ENCODE measurements at places on chromosomes 12 and 14.

DNA sequence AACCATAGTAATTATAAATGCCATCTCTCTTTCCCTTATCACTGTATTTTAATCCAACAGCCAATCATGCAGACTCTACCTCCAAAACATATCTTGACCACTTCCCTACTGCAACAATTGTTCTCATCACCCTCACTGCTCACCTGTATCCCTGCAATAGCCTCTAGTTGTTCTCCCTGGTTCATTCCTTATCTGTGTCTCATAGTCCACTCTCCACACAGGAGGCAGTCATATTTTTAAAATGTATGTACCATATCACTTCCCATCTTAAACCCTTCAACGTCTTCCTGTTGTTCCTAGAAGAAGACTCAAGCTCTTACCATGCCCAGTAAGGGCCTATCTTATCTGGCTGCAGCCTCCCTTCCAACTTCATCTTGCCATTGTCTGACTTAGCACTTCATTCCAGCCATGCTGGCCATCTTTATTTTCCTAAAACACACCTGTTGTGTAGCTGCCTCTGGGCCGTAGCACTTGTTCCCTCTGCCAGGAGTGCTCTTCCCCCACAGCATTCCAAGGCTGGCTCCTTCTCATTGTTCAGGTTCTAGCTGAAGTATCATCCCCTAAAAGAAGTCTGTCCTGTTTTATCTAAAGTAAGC is 27.8 kb upstream of the BHLHE41 start:
- no peak for DNase-seq

DNA sequence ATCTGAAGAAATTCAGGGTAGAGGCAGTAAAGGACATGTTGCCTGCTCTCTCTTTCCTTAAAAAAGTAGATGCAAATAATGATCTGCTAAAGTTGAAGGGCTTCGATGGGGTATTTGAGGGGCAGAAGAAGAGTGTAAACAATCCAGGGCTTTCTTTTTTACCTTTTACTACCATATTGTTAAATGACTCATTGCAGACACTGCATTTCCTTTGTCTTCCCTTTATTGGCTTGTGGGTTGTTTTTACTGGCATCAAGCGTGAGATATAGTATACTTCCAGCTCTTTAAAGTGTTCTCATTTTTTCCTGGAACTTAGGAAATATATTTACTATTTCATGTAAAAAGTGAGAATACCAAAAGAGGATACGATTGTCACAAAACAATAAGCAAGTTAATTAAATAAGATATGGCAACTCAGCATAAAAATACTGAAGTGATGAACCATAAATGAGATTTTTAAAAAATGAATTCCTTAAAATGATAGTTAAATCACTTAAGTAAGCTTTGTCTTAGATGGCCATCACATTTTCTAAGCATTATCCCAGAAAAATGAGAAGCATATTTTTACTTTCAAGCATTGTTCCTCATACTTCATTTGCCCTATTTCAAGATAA is 72.3 kb upstream of the KRAS start:
- DNase-seq = no peak

DNA sequence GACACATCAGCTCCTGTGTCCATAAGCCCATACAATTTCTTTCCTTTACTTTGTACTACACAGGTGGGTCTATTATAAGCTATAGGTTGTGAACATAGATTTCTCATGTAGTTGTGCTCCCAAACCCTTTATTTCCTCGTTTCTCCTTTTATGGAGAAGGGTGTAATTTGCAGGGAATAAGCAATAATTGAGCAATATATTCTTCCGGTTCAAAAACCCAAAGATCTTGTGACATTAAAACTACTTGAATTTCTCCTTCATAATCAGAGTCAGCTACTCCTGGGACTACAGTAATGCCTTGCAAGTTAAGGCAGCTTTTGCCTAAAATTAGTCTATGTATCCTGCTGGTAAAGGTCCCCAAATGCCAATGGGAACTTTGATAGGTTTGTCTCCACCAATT is 19.1 kb upstream of the MAPKAPK5 start:
- no peak for DNase-seq

DNA sequence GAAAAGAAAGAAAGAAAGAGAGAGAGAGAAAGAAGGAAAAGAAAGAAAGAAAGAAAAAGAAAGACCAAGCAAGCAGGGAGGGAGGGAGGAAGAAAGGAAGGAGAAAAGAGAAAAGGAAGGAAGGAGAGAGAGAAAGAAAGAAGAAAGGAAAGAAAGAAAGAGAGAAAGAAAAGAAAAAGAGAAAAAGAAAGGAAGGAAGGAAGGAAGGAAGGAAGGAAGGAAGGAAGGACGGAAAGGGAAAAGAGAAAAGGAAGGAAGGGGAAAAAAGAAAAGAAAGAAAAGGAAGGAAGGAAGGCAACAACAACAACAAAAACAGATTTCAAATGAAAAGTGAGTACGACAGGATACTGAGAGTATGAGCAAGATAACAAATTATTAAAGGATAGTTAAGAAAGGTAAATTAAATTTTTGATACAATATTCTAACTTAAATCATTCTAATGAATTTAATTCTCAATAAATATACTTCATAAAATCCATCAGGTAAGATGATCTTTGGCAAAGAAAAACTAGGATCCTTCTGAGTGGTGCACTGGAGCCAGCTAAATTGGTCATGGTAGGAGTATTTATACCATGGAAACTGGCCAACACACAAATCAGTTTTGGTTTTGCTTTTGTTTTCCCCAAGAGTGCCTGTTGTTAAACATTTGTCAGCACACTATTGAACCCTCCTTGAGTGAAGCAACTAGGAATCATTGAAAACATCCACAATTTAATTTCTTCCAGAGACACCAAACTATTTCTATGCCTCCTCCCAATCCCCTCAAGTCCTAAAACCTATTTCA is 56.1 kb upstream of the DYRK2 start:
- no peak for DNase-seq

DNA sequence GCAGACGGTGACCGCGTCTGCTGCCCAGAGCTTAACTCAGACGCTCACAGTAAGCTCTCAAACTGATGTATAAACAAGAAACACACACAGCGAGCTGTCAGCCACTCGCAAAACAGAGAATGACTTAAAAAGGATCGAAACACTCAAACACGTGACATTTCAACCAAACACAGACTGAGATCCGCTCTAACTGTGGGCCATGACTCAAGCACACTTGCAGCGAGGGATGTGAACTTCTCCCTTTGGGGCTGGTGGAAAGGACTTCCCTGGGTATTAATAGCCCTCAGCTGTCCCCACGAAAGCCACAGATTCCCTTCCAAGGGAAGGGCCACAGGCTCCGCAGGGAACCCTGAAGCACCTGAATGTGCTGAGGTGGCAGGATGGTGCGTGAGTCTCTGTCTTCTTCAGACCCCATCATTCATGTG is 29.1 kb downstream of the CCDC88C start:
- DNase-seq = no peak

DNA sequence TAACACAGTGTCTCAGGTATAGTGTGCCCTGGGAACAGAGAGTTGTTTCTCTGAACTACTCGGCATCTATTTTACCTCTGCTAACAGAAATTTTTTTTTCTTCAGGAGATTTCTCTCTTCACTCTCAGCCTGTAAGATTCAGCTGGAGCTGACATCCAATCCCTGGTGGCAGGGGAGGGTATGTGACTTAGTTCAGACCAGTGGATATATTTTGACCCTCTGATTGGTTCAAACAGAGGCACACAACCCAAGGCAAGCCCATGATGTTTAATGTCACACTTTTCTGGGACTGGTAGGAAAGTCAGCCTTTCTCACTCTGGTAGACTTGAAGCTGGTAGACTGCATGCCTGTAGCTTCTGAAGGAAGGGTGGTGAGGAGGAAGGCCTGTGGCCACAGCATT is 147.9 kb downstream of the HMGA2 start:
- no peak for DNase-seq

GRCh38 chr12:101238800-101239329 is 28.8 kb upstream of the SLC5A8 start:
- DNase-seq = no peak

GRCh38 chr12:99611599-99611998 is 36.0 kb upstream of the GARIN6 start:
- no peak for DNase-seq

DNA sequence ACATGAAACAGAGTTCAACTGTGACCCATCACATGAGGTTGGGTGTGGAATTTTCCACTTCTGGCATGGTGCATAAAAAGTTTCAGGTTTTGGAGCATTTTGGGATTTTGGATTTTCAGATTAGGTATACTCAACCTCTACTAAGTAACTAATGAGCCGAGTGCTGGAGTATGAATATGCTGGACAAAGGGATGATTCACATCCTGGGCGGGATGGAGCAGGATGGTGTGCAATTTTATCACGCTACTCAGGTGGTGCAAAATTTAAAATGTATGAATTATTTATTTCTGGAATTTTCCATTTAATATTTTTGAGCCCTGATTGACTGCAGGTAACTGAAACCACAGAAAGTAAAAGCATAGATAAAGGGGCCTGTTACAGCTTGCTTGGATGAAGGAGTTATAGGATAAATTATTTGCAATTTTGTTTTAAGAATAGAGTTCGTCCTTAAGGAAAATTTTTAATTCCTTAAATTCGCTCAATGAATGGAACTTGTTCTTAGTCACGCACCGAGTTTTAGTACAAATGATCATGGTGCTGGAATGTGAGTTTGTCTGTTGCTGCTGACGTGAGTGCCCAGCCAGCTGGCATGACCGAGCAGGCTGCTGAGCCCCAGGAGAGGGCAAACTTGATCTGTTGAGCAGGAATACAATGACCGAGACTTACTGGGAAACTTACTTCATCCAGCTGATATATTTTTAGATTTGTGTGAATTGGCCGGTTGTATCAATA is 176.3 kb downstream of the ESR2 start:
- no peak for DNase-seq

GRCh38 chr14:34732802-34733201 is 18.4 kb upstream of the CFL2 start:
- no peak for DNase-seq

DNA sequence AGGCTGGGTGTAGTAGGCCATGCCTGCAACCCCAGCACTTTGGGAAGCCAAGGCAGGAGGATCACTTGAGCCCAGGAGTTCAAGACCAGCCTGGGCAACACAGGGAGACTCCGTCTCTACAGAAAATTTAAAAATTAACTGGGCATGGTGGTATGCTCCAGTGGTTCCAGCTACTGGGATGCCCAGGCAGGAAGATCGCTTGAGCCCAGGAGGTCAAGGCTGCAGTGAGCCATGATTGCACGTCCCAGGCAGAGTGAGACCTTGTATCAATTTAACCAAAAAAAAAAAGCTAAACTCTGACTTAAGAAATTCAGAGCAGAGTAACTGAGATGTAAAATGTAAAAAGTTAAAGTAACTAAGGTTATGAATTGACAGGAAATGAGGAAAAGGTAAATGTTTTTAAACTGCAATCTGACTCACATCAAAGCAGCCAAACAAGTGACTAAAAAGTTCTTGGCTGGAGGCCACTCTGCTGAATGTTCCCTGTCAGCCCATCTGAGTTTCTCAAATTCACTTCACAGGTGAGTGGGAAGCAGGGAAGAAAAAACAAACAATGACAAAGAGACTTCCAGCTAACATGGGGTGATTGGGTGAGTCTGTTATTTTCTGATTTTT is 21.3 kb downstream of the PRKD1 start:
- no peak for DNase-seq

- DNase-seq = no peak
Observed at GRCh38 chr14:91350483-91350812, 67.2 kb downstream of the CCDC88C start.

DNA sequence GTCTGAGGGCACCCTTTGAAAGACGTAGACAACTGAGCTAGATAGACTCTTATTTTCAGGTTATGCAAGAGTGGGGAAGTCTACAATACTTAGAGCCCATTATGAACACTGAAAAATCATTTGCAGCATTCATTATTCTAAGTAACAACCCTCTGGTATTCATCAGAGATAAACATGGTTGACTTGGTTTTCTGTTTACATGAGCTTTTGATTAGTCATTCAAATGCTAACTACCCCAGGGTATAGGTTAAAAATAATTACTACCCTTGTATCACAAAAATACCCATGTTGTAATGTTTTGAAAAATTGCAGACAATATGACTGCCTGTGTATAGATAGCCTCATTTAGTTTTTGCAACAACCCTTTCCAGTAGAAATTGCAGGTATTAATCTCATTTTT is 78.5 kb downstream of the PPFIBP1 start:
- DNase-seq = no peak

- DNase-seq = no peak
Observed at GRCh38 chr12:132446633-132447326, 43.2 kb upstream of the FBRSL1 start.

DNA sequence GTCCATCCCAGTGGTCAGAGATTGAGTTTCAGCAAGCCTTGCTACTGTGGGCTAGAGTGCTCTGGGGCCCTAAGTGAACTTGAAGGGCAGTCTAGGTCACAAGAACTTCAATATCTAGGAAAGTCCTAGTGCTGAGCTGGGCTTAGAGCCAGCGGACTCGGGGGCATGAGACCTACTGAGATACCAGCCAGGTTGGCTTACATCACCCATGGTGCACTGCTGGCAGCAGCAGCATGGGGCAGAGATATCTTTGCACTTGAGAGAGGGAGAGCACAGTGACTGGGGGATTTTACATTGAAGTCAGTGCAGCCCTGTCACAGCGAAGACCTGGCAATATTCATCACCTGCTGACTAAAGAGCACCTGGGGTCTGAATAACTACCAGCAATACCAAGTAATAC is 158.3 kb upstream of the PRKD1 start:
- no peak for DNase-seq

- no peak for DNase-seq
Observed at GRCh38 chr14:33643426-33644181, 307.3 kb downstream of the EGLN3 start.

GRCh38 chr14:104049576-104050240 is 35.8 kb upstream of the ASPG start:
- no peak for DNase-seq

GRCh38 chr12:93376436-93377251 is 1.1 kb upstream of the NUDT4 start:
- DNase-seq = no peak

- DNase-seq = no peak
Observed at GRCh38 chr12:90682398-90682797, 272.6 kb downstream of the CCER1 start.

GRCh38 chr14:65282896-65283253 is 129.7 kb upstream of the FUT8 start:
- no peak for DNase-seq

- no peak for DNase-seq
Observed at GRCh38 chr12:119169150-119169549, 9.6 kb upstream of the HSPB8 start.
